ENCODE measurements at places on chromosomes 16 and 17.

DNA sequence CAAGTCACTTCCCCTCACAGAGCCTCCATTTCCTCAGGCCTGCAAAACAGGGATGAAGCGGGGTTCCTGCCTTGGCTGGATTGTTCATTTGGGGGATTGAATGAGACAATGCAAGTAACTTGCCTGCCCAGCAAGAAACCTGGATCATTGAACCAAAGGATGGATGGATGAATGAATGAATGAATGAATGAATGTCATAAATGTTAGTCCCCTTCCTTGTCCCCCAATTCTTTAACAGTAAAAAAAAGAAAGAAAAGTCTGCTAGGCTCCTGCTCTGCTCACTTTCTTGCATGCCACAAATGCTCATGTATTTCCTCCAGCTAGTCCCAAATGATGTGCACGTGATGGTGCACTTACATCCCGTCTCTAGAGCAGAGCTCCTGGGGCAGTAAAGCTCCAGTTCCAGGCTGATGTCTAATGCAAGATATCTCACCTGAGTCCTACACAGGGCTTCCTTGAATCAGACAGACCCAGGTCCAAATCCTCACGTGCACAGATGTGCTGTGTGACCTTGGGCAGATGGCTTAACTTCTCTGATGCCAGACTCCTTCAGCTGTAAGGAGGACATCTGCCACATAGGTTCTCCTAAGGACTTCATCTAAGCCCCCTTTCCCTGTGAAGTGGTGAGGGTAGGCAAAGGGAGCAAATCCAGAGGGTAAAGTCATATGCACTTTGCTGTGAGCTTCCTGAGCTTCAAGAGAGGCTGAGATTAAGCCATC is 45.5 kb downstream of the C16orf82 start:
- DNase-seq, result no peak

DNA sequence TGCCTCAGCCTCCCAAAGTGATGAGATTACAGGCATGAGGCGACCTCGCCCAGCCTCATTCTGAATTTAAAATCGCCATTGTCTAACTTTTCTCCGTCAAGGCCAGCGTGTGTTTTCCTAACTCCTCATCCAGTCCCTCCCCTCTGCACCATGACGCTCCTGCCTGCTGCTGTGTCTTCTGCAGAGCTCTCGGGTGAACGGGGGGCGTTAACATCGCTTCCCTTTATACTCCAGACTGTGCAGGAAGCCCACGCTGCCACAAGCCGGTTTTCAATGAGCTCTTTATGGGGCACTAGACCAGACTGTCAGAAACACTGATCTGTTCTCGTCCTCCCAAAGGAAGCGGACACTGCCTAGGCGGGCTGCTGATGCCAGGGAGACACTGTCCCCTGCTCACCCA is 13.2 kb downstream of the AANAT start:
- DNase-seq, result no peak

DNA sequence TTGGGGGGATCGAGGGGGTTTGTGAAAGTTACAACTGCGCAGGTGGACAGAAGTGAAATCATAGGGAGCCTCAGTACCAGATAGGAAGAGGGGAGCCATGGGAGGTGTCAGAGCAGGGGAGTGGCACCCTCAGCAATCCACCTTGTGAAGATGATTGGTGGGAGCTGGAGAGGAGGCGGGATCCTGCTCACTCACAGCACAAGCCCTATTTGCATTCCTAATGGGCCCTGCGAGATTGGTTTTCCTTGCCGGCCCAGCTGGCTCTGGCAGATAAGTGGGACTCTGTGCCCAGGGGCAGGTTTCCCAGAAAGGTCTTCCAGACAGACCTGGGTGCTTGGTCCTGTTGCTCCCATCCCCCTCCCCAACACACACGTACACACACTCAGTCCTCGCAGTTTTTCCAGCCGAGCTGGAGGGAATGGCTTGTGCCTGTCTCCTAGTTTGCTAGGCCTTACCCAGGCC is 9.4 kb downstream of the WNT3 start:
- DNase-seq, result no peak

GRCh38 chr17:81825841-81826466 is 7.1 kb downstream of the MCRIP1 start:
- DNase-seq, result no peak

- DNase-seq, result no peak
Observed at GRCh38 chr17:51711581-51711980, 446.9 kb downstream of the CA10 start.

- DNase-seq, result peak; percentile 70
Observed at GRCh38 chr17:10646392-10646990, 10.6 kb downstream of the MYH3 start.

DNA sequence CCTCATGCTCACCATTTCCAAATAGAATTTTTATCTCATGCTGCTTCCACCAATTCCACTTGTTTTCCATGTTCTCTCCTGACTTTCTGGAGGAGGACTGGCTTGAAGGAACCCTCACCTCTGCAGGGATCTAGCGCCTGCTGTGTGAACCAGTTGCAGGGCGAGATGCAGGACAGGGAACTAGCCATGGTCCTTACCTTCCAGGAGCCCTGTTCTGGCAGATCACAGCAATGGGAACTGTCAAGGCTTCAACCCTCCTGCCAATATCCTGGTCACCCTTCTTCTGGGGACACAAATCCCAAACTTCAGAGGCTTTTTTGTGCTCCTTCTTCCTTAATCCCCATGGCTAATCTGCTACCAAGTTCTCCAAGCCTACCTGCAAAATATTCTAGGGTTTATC is 60.4 kb upstream of the MMP2 start:
- peak; percentile 10 for DNase-seq

DNA sequence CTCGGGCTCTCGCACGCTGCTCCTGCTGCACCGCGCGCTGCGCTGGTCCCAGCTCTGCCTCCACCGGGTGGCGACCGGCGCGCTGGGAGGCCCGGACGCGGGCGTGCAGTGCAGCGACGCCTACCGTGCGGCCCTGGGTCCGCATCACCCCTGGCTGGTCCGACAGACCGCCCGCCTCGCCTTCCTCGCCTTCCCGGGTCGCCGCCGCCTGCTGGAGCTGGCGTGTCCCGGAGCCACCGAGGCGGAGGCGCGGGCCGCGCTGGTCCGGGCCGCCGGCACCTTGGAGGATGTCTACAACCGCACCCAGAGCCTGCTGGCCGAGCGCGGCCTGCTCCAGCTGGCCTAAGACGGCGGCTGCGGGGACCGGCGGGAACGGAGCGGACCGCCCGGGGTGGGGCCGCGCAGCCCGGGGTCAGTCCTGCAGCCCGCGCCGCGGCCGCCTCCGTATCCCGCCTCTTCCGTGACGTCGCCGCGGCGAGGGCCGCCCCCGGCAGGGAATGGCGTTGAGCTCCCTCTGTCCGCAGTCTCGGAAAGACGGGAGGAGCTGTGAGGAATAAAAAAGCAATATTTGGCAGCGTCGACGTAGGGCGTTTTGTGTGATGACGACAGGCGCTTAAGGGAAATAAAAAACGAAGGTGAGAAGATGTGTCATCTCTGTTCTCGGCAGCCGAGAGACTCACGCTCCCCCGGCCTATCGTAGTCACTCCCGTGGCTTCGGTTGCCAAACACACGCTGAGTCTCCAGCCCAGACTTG is 1.4 kb downstream of the GLTPD2 start:
- DNase-seq, result peak; percentile 93

DNA sequence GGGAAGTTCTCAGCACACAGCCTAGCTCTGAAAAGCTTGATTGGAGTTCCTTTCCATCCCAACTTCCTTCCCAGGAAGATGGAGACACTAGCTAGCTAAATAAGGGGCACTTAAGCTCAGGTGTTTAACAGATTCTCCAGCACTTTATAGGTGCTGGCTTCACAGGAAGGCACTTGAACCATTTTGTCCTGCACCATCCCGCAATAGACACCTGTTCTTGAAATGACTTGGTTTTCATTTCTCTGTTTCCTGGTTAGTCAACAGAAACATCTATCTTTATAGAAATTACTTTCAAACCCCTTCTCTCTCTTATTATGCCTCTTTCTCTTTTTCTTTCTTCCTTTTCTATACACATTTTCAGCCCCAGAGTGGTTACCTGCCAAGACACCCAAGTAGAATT is 409.9 kb upstream of the ZFHX3 start:
- DNase-seq, result no peak

DNA sequence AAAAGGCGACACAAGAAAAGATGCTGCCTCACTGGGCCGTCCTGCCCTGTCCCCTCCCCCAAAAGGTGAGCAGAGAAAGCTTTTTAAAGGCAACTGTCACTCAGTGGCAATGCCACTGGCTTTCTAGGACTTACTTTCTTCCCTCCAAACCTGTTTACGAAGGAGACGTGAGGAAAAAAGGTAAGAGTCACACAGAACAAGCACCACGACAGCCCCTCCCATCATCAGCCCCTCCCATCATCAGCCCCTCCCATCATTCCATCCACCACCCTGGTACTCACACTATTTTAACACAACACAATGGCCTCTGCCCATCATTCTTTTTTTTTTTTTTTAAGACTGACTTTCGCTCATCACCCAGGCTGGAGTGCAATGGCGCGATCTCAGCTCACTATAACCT is 77.1 kb downstream of the NXN start:
- no peak for DNase-seq
